ENCODE measurements at places on chromosomes 3 and 15. TPM values are rescaled to one million over a fixed set of nuclear protein-coding genes. Genes with fewer than 3 reads are reported as not detected.

DNA sequence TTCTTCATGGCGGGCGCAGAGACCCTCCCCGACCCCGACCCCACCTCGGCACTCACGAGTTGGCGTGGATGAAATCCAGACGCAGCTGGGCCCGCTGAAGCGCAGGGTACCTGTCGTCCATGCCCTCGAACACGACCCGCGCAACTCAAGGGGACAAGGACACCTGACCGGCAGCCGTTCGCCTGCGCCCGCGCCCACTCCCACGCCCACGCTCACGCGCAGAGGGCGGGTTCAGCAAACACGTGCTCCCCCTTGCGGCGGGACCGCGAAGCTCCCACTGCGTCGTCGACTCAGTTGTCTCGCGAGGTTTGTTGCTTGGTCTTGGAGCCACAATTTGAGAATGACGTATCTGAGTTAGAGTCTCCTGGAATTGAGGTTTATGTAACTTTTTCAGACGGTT, at the start of gene MORC1:
Gene MORC1 (minus strand): TSS at position 196 of the 400 bp plus-strand sequence. CDS start 75 bp downstream, at position 121.
- no peak for DNase-seq

- DNase-seq, result no peak
These were observed 147.4 kb upstream of the BCHE start for GRCh38 chr3:165984589-165984988.

GRCh38 chr3:119362940-119363725, 69.0 kb downstream of the ARHGAP31 start:
- DNase-seq, result no peak

Gene ROBO2
- total RNA-seq, result 1.1 TPM

Gene CYP8B1
- total RNA-seq, result not detected

Gene HES1
- 12.0 TPM for total RNA-seq

Gene AMIGO3
- total RNA-seq, result 1.9 TPM

Gene WWTR1
- total RNA-seq, result 130 TPM

Gene RASGRP1
- total RNA-seq, result 0.79 TPM

Gene RTP3
- not detected for total RNA-seq
